ENCODE measurements at places on chromosomes 7 and 10. TPM values are rescaled to one million over a fixed set of nuclear protein-coding genes. Genes with fewer than 3 reads are reported as not detected.

The GRID2IP gene
- total RNA-seq = 0.09 TPM

The ZNF425 gene
- total RNA-seq = 2.3 TPM

The ANKRD2 gene
- total RNA-seq = not detected

The PRKAR1B gene
- 16.3 TPM for total RNA-seq

The NUTM2E gene
- 0.47 TPM for total RNA-seq

The SPAM1 gene
- total RNA-seq = not detected

The CCL26 gene
- total RNA-seq = not detected

The NEUROG3 gene
- total RNA-seq = not detected

The CRYGN gene
- total RNA-seq = under 0.01 TPM

The CALHM3 gene
- not detected for total RNA-seq

The USP6NL gene
- total RNA-seq = 6.1 TPM

The PIK3CG gene
- total RNA-seq = not detected

The IGF2BP3 gene
- 34.3 TPM for total RNA-seq

The TMEM196 gene
- total RNA-seq = 1.5 TPM

The RSPH10B2 gene
- not detected for total RNA-seq

The ITIH5 gene
- total RNA-seq = 3.5 TPM

The CYP2W1 gene
- total RNA-seq = 0.12 TPM

The IFIT1B gene
- not detected for total RNA-seq

The CD36 gene
- 0.77 TPM for total RNA-seq

The TMEM139 gene
- not detected for total RNA-seq

The ZNF365 gene
- 0.12 TPM for total RNA-seq

The TMEM176B gene
- 2.2 TPM for total RNA-seq

The OGA gene
- 38.5 TPM for total RNA-seq

The GNG11 gene
- total RNA-seq = 68.2 TPM

The EPHB6 gene
- 32.3 TPM for total RNA-seq

The LOXL4 gene
- total RNA-seq = 12.5 TPM

The FBXL13 gene
- total RNA-seq = 0.93 TPM

The OR2A1 gene
- not detected for total RNA-seq

The GOLGA7B gene
- total RNA-seq = not detected

The PNLIPRP1 gene
- not detected for total RNA-seq

The MLXIPL gene
- total RNA-seq = 0.34 TPM

Data from pericardium fibroblast (primary cell).